CD4-positive, alpha-beta memory T cell (primary cell): ENCODE measurements at places on chromosomes 4 and X.

DNA sequence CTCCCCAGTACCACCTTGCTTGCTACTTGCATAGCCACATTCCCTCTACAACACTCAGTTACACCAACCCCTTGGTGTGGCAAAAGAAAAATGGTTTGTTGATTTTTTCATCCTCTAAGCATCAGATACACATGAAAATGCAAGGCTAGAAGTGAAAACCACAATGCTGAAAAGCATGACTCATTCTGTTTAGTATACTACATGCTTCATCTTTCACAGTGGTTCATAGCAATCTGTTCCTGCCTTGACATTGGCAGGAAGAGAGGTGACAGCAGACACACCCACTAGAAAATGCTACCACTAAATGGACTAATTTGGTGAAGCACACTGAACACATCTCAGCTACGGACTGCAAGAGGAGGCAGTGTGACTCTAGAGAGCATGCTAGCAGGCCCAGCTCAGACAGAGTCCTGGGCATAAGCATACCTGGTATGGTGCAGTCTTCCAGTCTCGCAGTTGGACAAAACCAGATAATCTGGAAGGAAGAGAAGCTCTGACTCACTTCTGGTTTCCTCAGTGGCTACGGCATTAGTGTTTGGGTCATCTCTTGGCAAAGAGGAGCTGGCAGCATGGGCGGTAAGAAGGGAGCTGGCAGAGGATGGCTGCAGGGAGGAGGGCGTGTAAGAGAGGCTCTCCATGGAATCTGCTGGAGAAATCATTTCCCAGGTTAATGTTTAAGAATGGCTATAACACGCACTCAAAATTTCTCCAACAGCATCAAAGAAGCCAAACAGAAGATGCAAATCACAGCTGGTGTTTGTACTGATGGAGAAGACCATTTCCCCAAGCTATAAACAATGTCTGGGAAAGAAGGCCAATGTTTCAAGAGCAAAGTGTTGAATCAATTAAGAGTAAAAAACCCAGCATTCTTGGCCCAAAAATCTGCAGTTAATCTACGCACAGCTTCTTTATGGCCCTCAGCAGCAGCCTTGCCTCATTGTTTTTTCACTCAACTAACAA, 37.8 kb downstream of the GAB3 start:
- DNase-seq: peak; percentile 54

GRCh38 chrX:41153448-41153847, 68.2 kb downstream of the USP9X start:
- DNase-seq: no peak

DNA sequence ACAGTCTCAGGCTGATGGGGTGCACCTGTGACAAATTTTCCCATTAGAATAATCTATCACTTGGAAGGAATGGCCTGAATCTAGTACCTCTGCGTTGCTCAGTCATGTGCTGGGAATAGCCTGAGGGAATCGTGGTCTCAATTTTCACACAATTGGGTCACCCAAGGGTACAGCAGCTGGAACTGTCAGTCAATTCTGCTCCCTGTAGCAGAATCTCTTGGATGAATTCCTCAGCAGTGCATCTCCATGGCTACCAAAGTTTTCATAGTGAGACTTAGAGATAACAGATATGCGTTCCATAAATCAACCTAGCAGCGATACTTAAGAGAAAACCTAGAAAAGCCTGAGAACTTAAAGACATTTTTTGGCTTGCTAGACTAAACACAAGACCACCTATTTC, 288.7 kb upstream of the CTSO start:
- DNase-seq: no peak

- no peak for DNase-seq
Measured at GRCh38 chr4:4395849-4396627, 9.1 kb downstream of the NSG1 start.

DNA sequence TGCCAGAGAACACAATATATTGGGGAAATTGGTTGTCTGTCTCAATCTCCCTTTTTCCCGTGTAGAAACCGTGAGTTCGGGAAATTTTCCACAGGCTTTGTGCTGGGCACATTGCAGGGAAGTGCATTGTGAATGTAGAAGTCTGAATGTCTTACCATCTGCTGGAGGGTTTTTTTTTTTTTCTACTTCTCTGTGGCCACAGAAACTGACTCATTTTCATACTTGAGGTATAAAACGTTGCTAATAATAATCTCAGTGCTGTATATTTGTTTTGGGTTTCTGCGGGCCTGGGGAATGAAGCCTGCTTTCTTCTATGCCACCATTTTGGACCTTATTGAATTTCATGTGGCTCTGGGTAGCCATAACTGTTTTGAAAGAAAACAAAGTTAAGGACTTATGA, 1001.2 kb downstream of the STIM2 start:
- DNase-seq: no peak

- DNase-seq: no peak
Measured at GRCh38 chr4:25107827-25108516, 52.3 kb downstream of the SEPSECS start.

GRCh38 chr4:82017680-82018079, 356.1 kb downstream of the HNRNPD start:
- DNase-seq: peak; percentile 10

DNA sequence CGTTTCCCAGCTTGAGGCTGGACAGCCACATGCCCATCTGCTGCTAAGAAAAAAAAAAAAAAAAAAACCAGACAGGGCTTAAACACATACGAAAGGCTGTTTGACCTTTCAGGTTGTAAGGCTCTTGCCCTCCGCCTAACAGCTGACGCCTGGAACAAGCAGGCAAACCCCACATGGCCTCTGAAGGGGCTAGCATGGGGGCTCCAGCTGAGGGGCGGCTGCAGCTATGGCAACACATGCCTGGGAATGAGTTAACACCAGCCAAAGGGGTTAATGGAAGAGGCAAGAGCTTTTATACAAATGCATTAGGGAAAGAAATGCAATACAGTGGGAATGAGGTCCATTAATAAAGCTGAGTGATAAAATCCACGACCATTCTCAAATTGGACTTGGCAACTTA, 183.6 kb downstream of the ENOX2 start:
- no peak for DNase-seq

DNA sequence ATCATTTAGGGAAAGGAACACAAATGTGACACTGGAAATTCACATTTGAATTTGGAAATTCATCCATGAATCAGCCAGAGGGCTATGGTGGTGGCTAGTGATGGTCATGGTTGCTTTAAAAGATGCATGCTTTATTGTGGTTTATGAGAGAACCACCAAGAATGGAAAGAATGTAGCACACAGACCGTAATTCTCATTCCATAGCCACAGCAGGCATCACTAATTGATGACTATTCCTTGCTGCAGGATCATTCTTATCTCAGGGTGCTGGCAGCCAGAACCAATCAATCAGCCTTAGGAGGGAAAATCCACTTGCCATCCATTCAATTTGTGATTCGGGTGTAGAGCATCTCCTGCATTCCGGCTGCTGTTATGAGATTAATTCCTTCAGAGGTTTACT, 115.6 kb downstream of the DHRSX start:
- no peak for DNase-seq

DNA sequence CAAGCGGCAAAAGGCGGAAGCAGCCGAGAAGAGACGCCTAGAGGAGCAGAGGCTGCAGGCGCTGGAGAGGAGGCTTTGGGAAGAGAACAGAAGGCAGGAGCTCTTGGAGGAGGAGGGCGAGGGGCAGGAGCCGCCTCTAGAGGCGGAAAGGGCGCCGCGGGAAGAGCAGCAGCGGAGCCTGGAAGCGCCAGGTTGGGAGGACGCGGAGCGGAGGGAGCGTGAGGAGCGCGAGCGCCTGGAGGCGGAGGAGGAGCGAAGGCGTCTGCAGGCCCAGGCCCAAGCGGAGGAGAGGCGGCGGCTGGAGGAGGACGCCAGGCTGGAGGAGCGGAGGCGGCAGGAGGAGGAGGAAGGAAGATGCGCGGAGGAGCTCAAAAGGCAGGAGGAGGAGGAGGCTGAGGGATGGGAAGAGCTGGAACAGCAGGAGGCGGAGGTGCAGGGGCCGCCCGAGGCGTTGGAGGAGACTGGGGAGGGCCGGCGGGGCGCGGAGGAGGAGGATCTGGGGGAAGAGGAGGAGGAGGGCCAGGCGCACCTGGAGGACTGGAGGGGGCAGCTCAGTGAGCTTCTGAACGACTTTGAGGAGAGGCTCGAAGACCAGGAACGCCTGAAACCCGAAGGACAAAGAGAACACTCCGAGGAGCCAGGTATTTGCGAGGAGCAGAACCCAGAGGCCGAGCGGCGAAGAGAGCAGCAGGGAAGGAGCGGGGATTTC, 72.9 kb downstream of the AASDH start:
- no peak for DNase-seq
